Endothelial cell (in vitro differentiated cells): ENCODE measurements at places on chromosomes 7 and 10.

GRCh38 chr7:111558991-111559390 is 3.3 kb downstream of the IMMP2L start:
- DNase-seq: no peak

GRCh38 chr10:68333440-68334431 is 1.0 kb upstream of the PBLD start:
- no peak for DNase-seq

DNA sequence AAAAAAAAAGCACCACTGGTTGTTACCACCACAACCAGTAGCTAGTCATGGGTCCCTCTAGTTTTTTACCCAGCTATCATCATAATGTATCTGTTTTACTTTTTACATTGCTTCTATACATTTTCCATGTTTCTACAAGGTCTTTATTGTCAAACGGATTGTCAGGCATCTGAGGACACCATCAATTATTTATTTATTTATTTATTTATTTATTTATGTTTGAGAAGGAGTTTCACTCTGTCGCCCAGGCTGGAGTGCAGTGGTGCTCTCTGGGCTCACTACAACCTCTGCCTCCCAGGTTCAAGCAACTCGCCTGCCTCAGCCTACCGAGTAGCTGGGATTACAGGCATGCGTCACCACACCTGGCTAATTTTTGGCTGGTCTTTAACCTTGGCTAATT is 29.0 kb upstream of the HNRNPH3 start:
- DNase-seq: no peak

- no peak for DNase-seq
These were observed 29.2 kb upstream of the NPFFR1 start for GRCh38 chr10:70312972-70313371.

DNA sequence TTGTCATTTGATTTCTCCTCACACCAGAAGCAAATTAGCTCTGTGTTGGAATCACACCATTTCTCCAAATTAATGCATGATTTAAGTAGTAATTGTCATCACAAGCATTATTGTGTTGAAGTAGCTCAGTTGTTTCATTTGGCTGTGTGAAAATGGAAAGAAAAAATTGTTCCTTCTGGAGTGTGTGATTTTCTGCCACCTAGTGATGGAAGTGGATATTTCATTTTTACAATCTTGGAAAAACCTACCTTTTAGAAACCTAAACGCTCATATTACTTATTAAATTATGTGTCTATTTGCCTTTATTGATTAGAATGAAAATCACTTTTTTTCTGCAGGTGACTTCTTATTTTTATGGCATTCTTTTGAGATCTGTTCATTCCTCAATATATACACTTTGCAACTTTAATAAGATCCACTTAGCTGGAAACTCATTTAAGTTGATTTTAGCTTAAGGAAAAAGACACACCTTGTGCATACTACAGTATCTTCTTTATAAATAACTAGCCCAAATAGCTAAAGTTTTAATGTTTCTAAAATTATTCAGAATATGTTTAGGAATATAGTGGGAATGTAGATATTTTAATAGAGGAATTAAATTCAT is 50.0 kb downstream of the SRI start:
- DNase-seq: no peak

GRCh38 chr10:51367127-51367526 is 292.8 kb downstream of the PRKG1 start:
- DNase-seq: no peak
